ENCODE measurements at places on chromosomes 5 and 9.

GRCh38 chr5:137563646-137564397 is 64.7 kb upstream of the SPOCK1 start:
- DNase-seq: no peak

GRCh38 chr9:8845808-8846207 is 1046.2 kb upstream of the DMAC1 start:
- no peak for DNase-seq

- no peak for DNase-seq
Observed at GRCh38 chr5:61687371-61687770, 355.3 kb downstream of the ZSWIM6 start.

DNA sequence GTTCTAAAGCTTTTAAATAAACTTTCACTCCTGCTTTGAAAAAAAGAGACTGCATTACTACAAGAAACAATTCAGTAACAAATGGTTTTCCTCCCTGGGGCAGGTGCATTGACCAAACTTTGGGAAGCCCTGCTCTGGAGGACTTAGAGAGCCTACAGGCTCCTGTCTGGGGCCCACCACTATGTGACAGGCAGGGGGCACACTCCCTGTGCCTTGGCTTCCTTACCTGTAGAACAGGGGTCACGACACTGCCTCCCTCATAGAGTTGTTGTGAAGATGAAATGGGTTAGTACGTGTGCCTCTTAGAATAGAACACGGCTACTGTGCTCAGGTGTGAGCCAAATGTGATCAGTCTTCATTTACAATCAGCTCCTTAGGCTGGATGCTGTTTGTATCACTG is 130.1 kb downstream of the GPBP1 start:
- DNase-seq: no peak

GRCh38 chr5:150642567-150642927 is 2.1 kb downstream of the SYNPO start:
- peak; percentile 94 for DNase-seq

- DNase-seq: peak; percentile 89
Observed at GRCh38 chr5:170430866-170431437, 41.8 kb upstream of the KCNMB1 start.

DNA sequence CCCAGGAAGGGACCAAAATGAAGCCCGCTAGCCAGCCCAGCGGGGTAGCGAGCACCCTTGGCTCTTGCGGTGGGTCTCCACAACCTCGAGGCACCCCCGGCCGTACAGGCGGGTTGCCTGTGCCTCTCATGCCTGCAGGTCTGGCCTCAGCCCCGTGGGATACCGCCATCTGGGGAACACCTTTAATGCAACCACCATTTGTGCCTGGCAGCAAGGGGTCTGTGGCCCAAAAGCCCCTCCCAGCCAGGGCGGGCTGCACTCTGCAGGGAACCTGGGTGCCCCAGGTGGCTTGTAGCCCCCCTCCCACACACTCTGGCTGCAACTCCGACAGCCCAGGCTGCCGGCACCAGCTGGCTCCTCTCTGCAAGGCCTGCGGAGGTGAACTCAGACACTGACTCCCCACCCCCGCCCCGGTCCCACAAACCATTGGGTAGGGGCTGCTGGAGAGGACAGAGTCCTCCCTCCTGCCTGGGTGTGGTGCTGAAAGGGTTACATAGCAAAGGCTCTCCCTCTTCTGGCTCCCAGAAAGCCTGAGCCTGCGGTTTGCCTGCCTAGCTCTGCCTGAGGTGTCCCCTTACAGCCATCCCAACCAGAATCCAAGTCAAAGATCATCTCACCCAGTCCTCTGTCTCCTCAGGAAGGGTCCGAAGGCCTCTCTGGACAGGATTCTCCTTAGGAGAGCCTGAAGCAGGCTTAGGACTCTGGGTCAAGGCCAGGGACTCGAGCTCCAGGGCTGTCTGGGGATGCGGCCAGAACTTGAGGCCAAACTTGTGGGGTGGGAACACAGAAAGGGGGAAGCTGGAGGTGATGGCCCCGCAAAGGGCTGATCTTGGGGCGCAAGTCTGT is 109.4 kb downstream of the PSD2 start:
- DNase-seq: peak; percentile 74

DNA sequence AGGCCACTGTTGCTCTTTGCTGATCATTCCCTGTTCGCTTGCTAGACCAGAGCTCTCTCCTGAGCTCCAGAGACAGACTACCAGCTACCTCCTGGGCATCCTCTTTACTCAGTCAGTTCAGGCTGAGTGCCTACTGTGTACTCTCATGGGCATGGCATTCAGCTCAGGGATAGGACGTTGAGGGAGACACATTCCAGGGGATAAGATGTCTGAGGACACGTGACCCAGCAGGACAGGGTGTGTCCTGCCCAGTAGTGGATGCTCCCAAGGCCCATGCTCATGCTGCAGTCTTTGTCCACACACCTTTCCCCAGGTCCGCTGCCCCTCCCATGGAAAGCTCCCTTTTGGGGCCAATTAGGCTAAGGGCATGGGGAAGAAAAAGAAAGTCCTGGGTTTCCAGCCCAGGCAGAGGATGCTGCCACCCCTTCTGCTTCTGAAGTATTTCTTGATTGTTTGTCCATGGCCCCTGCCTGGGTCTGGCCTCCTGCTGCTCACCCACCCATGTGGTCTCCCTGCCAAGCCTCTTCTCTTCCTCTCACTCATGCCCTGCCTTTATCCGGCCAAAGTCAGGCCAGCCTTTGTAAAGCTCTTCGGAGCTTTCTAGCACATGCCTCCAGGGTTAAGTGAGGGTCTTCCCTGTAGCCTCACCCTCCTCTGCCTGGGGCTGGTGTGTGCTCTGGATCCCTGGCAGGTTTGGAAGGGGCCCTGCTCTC is 60.5 kb upstream of the PITX1 start:
- DNase-seq: no peak

DNA sequence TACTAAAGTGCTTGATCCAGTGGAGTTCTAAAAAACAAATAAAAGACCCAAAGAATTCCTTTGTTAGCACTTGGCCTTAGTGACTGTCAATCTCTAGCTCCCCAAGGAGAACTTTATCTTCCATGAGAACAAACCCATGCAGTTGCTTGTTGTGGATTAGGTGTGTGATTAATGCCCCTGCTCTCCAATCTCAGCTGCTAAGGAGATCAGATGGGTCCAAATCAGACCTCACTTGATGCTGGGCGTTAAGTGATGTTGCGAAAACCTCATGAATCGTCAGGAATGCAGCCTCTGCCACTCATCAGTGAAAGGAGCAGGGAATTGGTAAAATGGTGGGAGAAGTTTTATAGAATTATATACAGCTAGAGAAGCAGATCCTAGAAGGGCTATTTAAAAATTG is 133.7 kb downstream of the DMAC1 start:
- DNase-seq: no peak

GRCh38 chr5:1299511-1299850 is 4.6 kb upstream of the TERT start:
- DNase-seq: no peak

DNA sequence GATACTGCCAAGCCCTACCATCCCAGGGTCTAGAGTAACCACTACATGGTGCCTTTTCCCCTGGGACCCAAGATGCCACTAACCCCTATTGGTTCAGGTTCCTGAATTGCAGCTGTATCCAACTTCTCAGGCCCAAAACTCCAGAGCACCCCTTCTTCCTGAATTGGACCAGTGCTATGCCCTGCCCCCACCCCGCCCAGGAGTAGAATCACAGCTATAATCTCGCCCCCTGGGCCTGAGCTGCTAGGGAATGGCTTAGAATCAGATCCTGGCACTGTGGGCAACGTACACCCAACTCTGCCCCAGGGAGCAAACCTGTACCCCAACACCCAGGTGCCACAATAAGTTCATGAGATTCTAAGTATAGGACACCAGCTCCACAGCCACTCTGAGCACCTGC is 206.3 kb downstream of the CACNA1B start:
- DNase-seq: no peak

GRCh38 chr5:6307304-6307703 is 71.0 kb downstream of the MED10 start:
- no peak for DNase-seq

- peak; percentile 60 for DNase-seq
Observed at GRCh38 chr9:121783521-121784507, 132.4 kb downstream of the DAB2IP start.

GRCh38 chr5:14510156-14510734 is 71.3 kb upstream of the OTULINL start:
- DNase-seq: no peak

DNA sequence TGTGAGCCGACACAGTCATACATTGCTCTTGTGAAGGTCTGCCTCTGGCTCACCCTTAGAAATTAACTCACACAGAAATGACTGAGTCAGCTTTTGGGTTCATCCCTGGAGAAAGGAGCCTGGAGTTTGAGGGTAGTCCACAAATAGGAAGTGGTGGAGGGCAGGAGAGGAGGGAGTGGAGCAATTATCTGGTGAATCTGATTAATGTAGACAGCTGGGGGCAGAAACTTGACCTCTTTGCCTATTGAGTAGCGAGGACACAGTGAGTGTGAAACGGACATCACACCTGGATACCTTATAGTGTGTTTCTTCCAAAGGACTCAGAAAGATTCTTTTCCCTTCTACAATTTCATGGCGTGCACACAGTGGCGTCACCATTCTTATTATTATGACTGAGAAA is 48.5 kb upstream of the MSX2 start:
- DNase-seq: no peak

GRCh38 chr5:145917288-145917687 is 19.1 kb upstream of the SH3RF2 start:
- DNase-seq: no peak

GRCh38 chr5:150253416-150254208 is 36.0 kb downstream of the CAMK2A start:
- DNase-seq: no peak

- peak; percentile 66 for DNase-seq
Observed at GRCh38 chr5:53783624-53784228, 223.3 kb downstream of the NDUFS4 start.

DNA sequence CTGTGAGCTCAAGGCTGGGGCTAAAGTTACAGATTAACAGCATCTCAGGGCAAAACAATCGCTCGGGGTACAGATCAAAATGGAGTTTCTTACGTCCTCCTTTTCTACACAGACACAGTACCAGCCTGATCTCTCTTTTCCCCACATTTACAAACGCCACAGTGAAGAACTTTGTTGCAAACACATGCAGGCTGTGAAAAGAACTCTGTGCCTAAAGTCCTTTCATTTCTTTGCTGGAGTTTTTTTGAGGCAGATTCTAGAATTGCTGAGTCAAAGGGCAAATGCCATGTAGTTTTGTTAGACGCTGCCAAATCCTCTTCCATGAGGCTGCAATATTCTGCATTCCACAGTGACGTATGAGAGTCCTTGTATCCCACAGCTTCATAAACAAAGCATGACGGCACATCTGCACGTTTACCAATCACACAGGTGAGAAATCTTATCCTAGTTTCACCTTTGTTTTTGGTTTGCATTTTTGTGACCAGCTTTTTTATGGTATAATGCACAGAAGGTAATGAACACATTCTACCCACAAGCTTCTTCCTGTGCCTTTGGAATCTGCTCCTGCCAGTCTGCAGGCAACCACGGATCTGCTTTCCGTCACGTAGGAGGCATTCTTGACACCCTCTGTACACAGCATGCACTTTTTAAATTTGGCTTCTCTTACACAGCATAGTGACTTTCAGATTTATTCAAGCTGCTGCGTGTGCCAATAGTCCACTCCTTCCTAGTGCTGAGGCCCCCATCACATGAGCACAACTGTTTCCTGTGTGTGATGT is 44.6 kb upstream of the LPCAT1 start:
- peak; percentile 78 for DNase-seq

DNA sequence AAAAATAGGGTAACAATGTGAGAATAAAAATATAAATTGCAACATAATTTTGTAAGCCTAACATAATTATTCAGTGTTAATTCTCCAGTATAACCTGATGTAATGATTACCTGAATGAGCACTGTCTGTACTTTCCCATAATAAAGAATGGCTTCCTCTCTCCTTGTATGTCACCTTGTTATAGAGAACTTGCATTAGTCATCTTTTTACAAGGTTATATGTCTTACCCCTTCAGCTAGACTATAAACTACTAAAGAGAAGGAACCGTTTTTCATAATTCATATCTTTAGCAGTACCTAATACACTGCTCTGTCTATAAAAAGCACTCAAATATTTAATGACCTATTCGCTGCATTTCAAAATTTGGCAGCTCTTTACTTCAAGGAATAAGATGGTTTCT is 19.8 kb downstream of the STRBP start:
- no peak for DNase-seq

DNA sequence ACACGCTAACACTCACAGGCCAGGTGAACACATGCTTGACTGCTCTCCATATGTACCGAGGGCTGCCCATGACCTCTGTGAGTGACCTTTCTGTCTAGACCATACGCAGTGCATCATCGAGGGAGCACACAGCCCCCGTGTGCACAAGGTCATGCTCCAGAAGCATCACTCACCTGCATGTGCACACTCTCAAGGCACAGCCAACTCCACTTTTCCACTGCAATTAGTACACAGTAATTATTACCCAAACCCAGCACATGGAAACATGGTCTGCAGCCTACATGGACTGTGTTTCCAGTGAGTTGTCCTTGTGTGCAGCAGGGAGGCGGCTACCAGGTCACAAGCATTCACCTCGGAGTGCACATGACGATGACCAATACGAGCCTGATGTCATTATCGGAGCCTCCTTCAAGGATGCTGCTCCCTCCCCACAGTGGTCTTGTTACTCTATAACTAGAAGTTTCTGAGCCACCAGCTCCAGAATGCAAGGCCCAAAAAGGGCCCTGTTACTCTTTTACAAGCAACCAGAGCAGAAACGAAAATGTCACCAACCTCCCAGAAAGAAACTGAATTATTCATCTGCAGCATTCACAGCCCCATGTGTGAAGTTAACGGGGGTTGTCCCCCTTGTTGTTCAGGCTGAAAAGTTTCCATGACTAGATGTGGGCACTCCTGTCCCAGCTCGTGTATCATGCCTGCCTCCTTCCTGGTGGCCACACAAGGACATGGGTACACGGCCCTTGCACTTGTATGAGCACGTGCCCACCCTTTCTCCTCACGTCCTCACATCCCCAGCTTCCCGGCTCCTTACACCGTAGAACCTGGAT is 31.2 kb downstream of the SEMA4D start:
- no peak for DNase-seq

GRCh38 chr5:87413343-87413645 is 564 bp upstream of the CCNH start:
- DNase-seq: no peak

- DNase-seq: no peak
Observed at GRCh38 chr5:173858021-173858669, 30.0 kb upstream of the CPEB4 start.

GRCh38 chr5:138616508-138616907 is 41.3 kb upstream of the HSPA9 start:
- DNase-seq: no peak

GRCh38 chr5:146395193-146395592 is 51.9 kb upstream of the TCERG1 start:
- no peak for DNase-seq

All from islet precursor cell (in vitro differentiated cells).